ENCODE measurements at places on chromosomes 5 and 9.

DNA sequence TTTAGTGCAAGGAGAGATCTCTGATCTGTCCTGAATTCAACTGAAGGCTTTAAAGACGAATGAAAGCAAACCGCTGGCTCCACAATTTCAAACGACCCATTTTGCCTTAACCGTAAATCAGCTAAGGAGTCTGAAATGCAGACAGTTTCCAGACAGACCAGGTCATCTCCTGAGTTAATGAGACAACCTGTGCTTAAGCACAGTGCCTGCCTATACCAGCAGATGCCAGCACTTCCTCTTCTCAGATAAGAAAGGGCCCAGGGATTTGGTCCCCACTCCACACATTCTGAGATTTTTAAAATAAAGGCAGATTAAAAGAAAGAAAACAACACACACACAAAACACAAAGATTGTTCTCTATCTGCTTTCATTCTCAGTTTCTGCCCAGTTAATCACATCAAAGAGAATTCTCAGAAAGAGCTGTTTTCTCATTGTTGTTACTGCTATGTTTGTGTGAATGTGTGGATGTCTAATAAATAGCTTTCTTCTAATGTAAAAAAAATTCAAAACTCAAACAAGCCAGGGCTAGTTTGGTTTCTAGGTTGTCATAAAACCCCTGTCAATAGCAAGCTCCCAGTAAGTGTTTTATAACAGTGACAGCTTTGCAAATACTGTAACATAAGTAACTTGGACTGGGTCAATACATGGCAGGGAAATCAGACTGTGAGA, 157.7 kb upstream of the SLC24A2 start:
- DNase-seq, result peak; percentile 20

GRCh38 chr9:121698627-121699570, 47.5 kb downstream of the DAB2IP start:
- DNase-seq, result peak; percentile 50

DNA sequence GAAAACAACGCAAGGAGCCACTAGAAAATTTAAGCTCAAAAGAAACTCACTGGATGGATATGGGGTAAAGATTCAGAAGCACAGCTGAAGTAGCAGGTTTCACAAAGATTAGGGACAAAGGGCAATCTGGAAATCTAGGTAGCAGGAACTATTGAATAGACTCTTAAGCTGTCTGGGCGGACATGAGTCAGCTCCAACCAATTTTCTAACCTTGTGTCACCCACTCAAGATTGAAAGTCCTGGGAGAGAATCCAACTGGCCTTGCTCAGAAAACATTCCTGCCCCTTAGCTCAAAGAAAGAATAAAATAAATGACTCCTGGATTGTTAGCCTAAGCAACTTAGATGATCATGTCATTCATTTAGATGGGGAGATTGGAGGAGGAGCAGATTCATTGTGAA, 69.2 kb downstream of the STK32A start:
- peak; percentile 98 for DNase-seq

DNA sequence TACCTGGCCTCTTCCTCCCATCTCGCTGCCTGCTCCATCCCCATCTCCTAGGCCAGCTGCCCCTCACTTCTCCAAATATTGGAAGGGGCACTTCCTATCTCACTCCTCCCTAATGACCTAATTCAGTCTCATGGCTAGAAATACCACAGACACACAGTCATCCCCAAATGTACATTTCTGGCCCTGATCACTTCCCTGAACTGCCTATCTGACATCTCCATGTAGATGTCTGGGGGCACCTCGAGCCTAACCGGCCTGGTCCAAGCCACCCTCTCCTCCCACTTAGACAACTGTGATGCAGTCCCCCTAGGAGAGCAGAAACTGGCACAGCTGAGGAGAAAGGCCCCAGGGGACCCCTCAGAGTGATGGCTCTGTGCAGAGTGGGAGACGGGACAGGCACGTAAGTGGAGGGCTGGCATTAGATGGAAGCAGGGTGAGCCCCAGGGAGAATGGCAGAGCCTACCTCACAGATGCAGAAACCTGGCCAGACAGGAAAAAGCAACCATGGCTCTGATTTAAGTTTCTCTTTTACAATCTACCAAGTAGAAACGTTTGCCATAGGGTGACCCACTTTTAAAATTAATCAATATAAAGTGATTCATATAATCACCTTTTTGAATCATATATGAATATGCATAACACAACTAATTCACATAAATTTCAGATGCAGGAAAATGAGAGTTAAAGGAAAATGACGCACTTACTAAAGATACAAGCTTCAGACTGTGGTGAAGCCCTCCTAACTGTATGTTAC, 22.1 kb downstream of the CAMSAP1 start:
- peak; percentile 32 for DNase-seq

GRCh38 chr5:58121391-58121790, 338.5 kb downstream of the PLK2 start:
- no peak for DNase-seq

GRCh38 chr9:120890320-120891244, 13.6 kb upstream of the PHF19 start:
- DNase-seq, result no peak

- peak; percentile 5 for DNase-seq
Measured at GRCh38 chr9:103319979-103320378, 324.8 kb downstream of the CYLC2 start.

DNA sequence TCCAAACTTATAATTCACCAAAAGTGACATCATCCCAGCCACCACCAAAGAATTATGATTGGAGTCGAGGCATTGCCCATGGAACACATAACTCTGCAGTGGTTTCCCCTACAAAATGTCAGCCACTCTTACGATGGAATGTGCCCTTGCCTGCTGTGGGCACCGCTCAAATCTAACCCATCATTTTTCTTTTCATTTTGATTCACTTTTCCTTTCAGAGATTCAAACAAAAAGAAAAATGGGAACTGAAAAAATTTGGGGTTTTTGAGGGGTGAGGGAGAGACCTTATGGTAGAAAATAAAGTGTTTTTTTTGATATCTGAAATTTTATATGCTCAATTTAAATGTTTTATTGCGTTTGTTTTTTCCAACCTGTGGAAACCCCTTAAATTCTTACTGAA, 28.1 kb downstream of the SMARCA2 start:
- DNase-seq, result no peak

DNA sequence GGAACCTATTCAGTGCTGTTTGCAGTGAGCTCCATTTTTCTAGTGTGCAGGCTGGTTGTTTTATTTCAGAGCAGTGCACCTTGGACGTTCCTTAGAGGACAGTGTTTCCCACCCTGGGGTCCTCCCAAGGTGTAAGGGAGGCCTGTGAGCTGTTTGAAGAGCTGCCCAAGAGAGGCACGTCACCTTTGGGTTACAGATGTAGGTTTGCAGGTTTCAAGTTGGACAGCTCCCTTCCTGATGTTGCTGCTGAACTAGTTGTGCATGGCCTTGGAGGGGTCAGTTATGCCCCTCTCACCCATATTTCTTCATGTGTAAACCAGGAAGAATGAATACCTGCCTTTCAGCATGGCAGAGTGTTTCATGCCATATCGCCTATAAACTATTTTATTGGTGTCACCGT, 34.7 kb upstream of the POMT1 start:
- DNase-seq, result no peak

DNA sequence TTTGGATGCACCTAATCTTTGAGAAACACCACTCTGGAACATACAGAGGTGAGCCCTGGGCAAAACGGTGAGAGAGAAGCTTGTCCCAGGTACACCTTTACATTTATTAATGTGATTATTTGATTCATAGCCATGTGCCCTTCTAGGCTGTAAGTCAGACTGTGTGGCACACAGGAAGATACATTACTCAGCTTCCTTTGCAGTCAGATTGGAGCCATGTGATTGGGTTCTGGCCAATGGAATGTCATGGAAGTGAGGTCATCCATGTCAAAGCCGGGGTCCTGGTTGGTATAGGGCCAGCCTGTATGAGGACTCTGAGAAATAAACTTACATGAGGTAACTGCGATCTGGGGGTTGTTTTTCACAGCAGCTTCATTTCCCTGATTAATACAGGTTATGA, 106.8 kb upstream of the CD180 start:
- peak; percentile 72 for DNase-seq

GRCh38 chr5:128259607-128260021, 176.0 kb downstream of the SLC12A2 start:
- DNase-seq, result no peak

DNA sequence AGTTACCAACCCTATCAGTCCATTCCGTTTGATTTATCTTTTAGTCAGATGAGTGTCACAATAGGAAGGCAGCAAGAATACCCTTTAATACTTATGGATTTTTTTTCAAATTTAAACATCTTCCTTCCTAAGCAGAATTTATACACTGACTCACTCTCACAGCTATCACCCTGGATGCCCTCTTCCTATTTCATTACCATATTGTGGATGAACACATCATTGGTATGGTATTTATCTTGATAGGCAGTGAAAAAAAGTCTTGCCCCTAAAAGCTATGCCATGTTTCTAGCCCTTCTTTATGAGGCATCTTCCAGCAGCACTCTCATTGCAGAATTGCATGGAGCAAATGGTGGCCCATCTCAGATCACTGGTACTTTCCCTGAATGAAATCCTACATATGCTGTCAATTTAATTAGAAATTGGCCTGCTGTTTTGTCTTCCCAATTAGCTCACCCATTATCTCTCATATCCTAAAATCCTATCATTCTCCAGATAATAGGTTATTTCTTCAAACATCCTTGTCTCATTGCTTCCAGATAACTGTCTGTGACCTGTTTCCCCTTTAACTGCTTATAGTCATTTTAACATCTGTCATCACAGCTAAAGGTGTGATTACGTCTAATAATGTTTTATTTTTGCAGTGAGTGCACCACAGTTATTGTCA, 433.5 kb upstream of the POU5F2 start:
- peak; percentile 81 for DNase-seq

DNA sequence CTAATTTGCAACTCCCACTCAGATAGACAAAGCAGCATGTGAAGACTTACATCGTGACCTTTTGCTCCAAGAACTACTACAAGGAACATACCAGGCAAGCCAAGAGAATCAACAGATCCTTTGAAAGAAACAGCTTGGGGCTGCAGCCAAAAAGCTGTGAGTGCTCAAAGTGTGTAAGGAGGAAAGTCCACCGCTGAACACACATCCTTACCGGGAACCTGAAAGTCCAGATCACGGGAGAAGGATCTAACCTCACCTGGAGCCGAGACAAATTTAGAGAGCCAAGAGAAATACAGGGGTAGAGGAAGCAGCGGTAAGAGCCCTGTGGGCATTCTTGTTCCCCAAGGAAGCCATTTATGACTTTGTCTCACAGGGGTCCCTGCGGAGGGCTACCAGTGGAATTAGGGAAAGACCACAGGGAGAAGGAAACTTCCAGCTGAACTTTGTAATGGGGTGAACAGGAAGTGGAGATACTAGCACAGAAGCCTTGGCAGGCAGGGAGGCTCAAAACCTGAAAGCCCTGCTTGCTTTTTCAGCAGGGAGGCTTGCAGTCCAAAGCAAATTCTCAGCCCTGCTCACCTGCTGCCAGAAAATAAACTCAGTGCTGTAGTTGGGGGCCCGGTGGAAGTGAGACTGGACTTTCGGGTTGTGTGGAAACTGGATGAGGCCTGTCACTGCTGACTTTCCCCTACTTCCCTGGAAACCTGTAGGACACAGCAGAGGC, 350.2 kb downstream of the DTWD2 start:
- no peak for DNase-seq

GRCh38 chr5:4643190-4643589, 496.9 kb upstream of the ADAMTS16 start:
- DNase-seq, result no peak

DNA sequence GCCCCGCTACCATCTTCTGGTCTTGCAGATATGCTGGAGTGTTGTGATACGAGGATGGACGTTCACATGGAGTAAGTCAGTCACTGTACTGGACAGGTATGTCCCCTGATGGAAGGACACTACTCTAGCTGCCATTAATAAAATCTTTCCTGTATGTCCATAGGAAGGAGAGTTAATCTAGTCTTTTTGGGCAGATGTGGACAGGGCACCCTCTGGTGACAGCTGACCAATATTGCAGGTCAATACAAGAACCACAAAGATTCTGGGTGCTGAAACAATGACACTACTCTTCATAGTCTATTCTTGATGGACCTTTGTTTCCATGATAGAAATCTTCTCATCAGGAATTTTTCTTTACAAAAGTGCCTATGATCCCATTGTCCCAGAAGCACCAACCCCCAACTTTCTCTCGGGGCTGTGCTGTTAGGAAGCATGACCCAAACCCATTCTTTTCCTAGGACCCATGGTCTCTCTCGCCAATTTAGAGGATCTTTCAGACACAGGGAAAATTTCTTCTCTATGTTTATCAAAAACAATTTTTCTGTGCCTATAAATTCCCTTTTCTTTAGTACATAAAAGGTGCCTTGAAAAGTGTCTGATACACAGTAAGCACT, 376.9 kb downstream of the DTWD2 start:
- peak; percentile 19 for DNase-seq
